NCI-H510A treated with DMSO at 0.1 percent for 48 hours (cell line): ENCODE measurements at places on chromosomes 12 and 14.

- no peak for DNase-seq
Measured at GRCh38 chr12:106328735-106329134, 26.2 kb downstream of the TCP11L2 start.

DNA sequence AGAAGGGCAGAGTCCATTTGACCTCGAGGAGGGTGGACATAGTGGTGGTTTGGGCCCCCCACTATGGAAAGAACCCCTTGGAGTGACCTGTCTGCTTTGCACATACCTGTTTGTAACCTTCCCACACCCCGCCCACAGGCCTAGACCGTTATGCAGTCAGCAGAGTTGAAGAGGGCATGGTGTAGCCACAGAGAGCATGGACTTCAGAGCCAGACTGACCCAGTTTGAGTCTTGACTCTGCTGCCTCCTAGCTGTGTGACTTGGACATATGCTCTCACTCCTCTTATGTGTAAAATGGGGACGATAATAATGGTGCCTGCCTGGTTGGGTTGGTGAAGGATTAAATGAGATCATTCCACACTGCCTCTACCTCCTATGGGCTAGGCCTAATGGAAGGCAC is 40.9 kb upstream of the NOS1 start:
- DNase-seq, result no peak

DNA sequence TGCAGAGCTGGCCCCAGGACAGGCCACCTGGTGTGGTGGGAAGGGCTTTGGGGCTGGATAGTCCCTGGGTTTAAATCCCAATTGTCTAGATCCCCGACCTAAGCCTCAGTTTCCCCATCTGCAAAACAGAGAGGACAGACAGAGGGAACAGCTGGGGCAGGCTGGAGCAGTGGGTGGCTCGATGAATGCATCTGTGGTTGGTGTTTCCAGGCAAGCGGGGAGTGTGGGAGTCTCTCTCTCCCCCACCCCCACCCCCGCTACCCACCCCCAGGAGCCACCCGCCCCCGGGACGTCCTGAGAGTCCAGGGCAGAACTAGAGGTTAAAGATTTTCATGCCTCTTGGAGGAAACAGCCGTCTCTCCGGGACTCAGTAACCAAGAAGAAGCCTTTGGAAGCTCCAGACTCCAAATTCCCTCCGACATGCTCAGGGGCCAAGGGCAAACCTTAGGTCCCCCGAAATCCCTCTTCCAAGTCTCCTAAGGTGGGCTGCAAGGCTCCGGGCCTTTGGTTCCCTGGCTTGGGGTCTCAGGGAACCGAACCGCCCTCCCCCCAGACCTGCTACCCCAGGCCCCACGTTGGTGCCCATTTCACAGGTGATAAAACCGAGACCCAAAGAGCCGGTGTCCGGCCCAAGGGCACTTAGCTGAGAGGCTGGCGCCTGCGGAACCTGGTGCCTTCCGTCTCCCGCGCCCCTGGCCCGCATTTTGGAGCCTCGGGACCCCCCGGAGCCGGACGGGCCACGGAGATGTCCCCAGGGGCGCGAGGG is 474 bp downstream of the TRPV4 start:
- no peak for DNase-seq

- no peak for DNase-seq
Measured at GRCh38 chr14:56745097-56745496, 65.2 kb downstream of the OTX2 start.

- DNase-seq, result no peak
Measured at GRCh38 chr14:71498212-71498611, 434.0 kb upstream of the RGS6 start.

- no peak for DNase-seq
Measured at GRCh38 chr12:55654511-55655214, 18.0 kb downstream of the OR10P1 start.

DNA sequence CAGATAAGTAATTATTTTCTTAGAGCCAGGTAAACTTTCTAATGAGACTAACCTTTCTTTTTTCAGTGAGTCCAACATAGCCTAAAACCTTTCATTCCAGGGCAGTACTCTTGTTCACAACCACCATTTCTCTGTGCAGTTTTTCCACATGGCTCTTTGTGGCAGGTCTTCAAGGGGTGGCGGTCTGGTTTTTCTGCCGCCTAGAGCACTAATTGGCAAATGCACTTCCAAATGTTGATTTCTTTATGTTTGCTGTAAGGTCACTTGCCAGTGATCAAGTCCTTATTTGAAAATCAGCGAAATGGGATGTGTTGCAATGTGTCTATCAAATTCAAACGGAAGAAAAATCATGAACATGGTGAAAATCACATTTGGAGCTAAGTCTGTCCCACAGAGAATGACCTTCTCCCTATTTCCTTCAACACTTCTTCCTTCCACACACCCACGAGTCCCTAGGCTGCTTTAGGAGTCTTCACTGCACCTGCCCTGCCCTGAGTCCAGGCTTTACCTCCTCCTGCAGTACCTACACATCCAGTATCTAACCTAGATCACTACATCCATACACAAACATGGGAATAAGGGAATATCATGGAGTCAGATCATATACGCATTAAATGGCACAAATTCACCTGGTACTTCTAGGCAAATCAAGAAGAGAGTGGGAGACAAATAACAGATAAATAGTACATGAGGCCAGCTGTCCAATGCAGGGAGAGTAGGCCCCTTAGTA is 1.9 kb downstream of the SRGAP1 start:
- DNase-seq, result peak; percentile 46

DNA sequence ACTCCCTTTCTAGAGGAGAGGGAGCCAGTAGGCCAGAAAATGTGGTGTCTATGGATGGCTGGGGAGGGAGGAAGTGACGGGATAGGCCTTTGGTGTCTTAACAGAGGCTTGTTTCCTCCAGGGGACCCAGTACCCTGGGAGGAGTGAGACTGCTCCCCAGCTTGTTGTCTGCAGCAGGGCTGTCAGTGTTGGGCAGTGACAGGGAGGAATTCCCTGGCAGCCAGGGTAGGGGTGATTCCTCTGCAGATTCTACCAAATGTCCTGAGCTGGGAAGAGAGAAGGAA is 64.0 kb downstream of the GALNT16 start:
- no peak for DNase-seq

DNA sequence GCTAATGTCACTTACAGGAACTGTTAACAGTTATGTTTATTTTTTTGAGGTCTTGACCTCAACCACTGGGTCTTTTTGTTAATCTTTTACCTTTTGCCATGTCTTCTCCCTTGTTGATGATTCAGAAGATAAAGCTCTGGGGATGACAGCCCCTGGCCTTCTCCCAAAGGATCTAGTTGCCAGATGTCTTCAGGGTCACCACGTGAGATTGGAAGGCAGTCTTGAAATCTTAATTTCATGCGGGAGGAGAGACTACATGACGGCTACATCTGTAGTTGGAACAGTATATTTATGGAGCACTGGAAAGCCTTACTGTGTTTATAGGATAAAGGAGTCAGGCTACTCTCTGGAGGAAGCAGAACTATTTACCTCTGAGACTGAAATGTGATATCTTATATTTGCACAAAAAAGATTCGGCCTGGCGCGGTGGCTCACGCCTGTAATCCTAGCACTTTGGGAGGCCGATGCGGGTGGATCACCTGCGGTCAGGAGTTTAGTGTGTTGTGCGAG is 5.6 kb downstream of the MLEC start:
- DNase-seq, result no peak

DNA sequence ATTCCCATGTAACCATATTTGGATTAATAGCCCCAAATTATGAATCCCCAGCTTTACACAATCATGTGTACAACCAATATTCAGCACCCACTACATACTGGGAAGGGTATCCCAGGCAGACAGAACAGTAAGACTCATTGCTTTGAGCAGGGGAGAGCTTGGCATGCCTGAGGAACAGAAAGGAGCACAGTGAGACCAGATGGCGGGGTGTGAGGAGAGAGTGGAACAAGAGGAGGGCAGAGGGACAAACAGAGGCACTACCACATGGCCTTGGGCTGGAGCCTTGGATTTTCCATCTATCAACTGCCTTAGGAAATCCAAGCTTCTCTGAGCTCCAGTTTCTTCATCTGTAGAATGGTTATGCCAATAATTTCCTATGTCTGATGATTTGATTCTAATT is 3.8 kb downstream of the DGKA start:
- DNase-seq, result no peak

DNA sequence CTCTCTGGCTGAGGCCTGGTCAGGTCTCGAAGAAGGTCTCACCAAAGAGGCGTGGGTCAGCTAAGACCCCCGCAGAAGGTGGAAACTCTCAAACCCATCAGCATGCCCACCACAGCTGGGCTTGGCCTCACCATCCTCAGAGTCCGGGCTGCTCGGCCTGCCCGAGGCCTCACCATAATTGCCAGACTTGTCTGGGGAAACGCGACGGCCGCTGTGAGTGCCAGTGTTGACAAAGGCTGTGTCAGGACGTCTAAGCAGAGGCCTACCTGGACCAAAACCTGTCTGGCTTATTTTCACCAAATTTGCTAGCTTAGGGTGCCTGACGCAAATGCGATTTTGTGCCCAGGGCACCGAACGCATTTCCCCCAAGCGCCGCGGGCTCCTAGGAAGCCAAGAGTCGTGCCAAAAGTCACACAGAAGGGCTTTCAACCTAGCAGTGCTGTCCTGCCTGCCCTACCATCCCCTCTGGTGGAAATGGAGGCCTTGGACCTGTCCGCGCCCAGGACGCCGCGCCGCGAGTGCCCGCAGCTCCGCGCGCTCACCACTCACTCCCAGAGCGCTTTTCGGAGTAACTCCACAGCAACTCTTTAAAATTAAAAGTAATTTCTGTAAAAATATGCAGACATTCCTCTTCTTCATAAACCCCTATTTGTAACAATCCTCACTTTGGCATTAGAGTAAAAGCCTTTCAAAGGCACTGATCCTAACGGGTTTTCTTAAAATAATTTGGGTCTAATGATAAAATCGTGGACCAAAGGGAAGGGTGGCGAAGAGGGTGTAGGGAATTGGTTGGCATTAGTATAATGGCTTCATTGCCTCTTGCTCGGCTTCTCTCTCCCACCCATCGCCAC is 1.2 kb upstream of the ALX1 start:
- DNase-seq, result no peak

GRCh38 chr12:53677800-53678148 is 1.9 kb upstream of the ATP5MC2 start:
- no peak for DNase-seq

DNA sequence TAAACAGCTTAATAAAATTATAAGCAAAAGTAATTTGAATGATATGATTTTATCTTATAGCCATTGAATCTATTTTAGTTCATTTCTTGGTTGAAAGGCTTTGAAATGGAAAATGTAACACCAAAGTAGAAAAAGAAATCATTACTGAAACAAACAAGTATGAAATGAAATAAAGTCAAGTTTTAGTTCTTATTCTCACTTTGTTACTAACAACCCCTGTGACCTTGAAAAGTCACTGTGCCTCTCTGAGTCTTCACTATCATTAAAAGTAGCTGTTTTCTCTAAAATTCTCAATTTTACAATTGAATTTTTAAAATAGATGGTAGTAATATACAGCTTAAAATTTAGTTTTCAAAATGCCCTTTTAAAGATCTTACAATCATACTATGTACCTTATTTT is 32.4 kb upstream of the SLC17A8 start:
- no peak for DNase-seq

DNA sequence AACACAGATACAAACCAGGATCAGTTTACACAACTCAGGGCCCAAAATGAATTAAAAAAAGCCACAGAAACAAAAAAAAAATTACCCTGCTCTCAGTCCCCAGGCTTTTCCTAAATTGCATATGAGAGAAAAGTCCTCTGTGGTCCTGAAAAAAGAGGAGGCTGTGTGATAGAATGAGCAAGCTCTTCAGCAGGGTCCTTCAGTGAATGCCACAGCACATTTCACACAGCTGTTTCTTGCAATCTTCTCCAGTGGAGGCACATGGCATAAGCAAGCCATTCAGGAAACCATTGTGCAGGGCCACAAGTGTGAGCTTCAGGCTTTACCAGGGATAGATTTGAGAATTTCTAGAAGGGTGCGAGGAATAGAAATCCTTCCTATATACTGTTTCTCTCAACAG is 168.5 kb downstream of the PPM1H start:
- DNase-seq, result no peak

DNA sequence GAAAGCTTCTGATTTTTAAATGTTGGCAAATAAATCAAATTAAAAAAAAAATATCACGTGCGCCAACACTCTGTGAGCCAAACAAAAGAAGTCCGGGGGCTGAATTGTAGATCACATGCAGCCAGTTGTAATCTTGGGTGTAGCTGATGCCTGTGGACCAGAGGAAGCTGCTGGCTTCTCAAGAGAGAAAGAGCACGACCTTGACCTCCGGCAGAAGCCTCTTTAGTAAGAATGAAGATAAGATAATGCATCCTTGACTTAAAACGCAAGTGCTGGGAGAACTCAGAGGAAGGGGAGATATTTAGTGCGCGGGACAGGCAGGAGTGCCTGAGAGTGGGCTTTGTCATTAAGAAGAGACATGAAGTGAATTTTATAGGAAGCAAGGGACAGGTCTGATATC is 162.8 kb upstream of the TBX3 start:
- DNase-seq, result no peak
